Right renal pelvis (tissue), 4 donors: ENCODE measurements at places on chromosomes 4 and X. TPM values are rescaled to one million over a fixed set of nuclear protein-coding genes. Genes with fewer than 3 reads are reported as not detected.
A peak's percentile ranks its signal among the peaks of the same experiment; 100 is the strongest.

Gene SYP
- polyA plus RNA-seq = 2.9 TPM

GRCh38 chr4:169272265-169272886 lies 1.6 kb upstream of the SH3RF1 start:
- DNase-seq = no peak

GRCh38 chr4:112748352-112748878 lies 111.5 kb downstream of the LARP7 start:
- DNase-seq = no peak

Gene USP9X
- 62.7 TPM for polyA plus RNA-seq

GRCh38 chr4:158777423-158778155 lies 8.8 kb downstream of the FNIP2 start:
- no peak for DNase-seq

GRCh38 chr4:14749910-14750309 lies 252.4 kb upstream of the CPEB2 start:
- DNase-seq = no peak

DNA sequence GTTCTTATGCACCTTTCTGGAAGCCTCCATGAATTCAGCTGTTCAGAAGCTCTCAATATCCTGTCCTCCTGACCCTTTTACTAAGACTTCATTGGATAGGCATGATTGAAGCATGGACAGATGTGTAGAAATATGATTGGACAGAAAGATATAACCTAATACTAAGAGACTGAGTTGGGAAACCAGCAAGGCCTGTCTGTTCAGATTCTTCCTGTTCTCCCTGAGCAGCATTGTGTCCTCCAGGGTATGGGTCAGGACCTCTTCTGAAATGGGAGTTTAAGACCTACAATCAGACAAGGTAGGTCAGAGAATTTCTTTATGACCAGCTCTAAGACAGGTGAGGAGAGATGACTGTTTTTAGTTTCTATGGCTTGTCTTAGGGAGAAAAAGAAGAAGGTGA lies 23.9 kb upstream of the MAGEA11 start:
- DNase-seq = no peak

Gene SPP1
- 165 TPM for polyA plus RNA-seq

Gene C4orf33
- 12.5 TPM for polyA plus RNA-seq

DNA sequence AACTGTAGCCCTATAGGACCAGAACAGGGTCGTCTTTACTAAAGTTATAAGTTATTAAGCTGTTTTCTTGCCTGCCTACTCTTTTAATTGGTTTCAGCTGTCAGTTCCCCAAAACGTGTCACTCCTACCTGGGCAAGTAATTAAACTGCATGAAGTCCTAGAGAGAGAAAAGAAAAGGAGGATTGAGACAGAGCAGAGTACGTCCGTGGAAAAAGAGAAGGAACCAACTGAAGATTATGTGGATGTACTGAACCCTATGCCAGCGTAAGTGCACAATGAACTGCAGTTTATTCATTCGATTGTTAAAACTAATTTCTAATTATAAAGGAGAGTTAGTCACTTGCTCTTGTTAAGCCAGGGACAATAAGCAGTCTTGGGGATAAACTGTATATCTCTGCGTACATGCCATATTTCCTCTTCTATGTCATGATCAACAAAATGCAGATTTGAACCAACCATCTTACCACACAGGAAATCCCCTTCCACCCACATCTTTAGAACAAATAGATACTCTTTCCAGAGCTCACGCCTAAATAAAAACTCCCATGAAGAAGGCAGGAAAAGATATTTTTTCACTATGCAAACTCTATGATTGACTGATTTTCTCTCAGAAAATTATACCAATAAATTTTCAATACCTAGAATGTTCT lies 22.8 kb downstream of the STAP1 start:
- DNase-seq = no peak

DNA sequence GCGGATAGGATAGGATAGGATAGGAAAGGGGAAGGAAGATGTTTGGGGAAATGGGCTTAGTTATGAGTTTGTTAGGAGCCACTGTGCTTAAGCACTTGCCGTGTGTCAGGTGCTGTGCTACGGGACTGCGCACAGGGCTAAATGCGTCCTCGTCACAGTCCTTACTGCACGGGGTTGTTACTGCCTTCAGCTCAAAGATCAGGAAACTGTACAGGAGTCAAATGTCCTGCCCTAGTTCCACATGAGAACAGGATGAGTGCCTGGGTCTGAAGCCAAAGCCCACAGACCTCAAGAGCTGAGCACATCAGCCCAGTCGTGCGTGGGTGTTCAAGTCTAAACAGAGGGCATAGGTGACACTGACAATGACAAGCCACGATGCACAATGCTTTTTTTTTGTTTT lies 15.0 kb downstream of the ACSL1 start:
- no peak for DNase-seq

Gene DGAT2L6
- polyA plus RNA-seq = not detected

Gene MXRA5
- 8.1 TPM for polyA plus RNA-seq

Gene CCSER1
- polyA plus RNA-seq = 20.7 TPM

Gene KCTD8
- 4.7 TPM for polyA plus RNA-seq

DNA sequence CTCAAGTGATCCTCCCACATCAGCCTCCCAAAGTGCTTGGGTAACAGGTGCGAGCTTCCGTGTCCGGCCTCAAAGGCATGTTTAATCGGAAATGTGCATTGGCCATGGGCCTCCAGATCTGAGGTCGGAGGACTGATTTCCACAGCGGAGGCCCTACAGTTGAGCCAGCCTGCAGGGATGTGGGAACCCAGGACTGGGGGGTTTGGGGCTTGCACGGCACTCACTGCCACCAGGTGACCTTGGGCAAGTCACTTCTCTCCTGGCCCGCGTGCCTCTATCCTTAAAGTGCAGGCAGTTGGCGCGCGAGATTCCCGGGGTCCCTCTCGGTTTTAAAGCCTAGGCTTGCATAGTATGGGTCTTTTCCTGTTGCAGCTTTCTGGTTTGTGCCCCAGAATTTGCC lies 18.3 kb upstream of the WFS1 start:
- DNase-seq = no peak

- DNase-seq = no peak
Observed at GRCh38 chrX:6383917-6384316, 151.0 kb downstream of the VCX3A start.

GRCh38 chr4:46793036-46793435 lies 116.0 kb downstream of the COX7B2 start:
- DNase-seq = no peak

GRCh38 chr4:148359769-148360168 lies 82.4 kb downstream of the NR3C2 start:
- no peak for DNase-seq

DNA sequence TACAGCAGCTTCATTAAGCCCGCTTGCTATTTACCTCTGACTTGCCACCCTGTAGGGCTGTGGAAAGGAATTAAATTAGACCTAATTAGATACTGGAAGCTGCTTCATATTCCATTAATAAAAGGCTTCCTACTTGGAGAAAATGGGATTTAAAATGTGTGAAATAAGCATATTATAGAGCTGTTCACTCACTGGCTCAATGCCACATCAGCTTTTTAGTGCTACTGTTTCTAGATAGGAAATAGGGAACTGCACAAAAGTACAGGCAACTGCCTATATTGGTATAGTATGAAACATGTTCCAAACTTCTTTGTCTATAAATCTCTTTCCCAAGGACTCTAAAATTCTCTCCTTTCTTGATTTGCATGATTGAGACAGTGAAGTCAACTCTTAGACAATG lies 407.9 kb upstream of the AADAT start:
- DNase-seq = no peak

- no peak for DNase-seq
Observed at GRCh38 chrX:22177950-22178515, 94.7 kb upstream of the CBLL2 start.

DNA sequence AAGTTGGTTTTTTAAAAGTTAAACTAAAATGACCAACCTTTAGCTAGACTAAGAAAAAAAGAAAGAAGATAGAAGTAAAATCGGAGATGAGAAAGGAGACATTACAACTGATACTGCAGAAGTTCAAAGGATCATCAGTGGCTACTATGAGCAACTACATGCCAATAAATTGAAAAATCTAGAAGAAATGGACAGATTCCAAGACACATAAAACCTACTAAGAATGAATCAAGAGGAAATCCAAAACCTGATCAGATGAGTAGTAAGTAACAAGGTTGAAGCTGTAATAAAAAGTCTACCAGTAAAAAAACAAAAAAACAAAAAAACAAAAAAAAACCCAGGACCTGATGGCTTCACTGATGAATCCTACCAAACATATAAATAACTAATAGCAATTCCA lies 16.1 kb downstream of the IQCM start:
- no peak for DNase-seq

DNA sequence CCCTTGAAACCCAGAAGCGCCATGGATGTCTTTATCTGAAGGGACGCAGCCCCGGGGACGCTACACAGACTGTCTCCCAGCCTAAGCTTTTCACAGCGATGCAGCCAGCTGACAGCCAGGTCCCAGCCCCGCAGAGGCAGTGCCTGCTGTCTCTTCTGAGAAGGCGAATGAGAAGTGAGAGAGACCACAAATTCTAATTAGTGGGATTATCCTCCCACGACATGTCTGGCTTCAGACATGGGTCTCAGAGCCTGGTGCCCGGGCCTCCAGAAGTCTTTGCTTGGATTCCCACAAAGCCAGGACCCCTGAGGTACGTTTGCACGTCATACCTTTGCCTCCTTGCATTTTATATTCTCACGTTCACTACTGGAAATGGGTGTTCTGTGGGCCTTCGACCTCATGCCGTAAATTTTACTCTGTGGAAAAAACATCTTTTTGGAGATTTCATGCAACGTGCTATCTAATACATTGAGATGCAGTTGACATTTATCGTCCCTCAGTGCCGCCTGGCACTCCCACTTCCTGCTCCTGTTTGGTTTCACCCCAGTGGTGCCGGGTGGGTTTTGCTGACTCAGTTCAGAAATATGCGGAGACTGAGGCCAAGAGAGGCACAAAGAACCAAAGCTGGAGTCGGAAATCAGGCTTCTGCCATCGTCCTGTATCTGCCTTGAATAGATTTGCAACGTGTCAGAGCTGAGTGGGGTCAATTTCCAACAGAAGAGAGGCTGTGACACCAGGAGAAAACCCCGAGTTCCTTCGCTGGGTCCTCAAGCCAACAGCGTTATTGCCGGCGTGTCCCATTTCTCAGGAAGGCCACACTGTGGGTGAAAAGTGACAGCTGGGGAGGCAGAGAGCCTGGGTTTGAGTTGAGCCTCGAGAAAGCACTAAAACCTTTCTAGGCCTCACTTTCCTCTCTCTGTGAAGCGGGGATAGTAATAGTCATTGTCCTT lies 114.4 kb downstream of the STK32B start:
- DNase-seq = peak; percentile 18

- DNase-seq = no peak
Observed at GRCh38 chrX:95505721-95506120, 1178.9 kb upstream of the DIAPH2 start.

Gene GPRASP1
- 11.1 TPM for polyA plus RNA-seq

GRCh38 chrX:123518791-123519190 lies 214.1 kb downstream of the THOC2 start:
- no peak for DNase-seq

Gene SORCS2
- polyA plus RNA-seq = 9.8 TPM

Gene RS1
- 0.17 TPM for polyA plus RNA-seq

GRCh38 chr4:184590196-184590595 lies 59.1 kb downstream of the CASP3 start:
- no peak for DNase-seq

- no peak for DNase-seq
Observed at GRCh38 chrX:53261355-53261972, 19.9 kb downstream of the IQSEC2 start.

GRCh38 chr4:48660347-48660746 lies 119.7 kb downstream of the FRYL start:
- no peak for DNase-seq

GRCh38 chr4:55216863-55217635 lies 91.7 kb upstream of the KDR start:
- DNase-seq = no peak

DNA sequence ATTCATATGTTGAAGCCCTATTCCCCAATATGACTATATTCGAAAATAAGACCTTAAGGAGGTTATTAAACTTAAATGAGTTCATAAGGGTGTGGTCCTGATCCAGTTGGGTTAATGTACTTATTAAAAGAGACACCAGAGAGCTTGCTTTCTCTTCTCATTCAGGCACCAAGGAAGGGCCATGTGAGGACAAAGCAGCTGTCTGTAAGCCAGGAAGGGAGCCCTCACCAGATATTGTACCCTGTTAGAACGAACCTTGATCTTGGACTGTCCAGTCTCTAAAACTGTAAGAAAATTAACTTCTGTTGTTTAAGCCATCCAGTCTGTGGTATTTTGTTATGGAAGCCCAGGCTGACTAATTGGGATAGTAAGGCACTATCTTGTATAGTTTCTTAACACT lies 9.1 kb upstream of the YTHDC1 start:
- no peak for DNase-seq

GRCh38 chrX:115332832-115333231 lies 43.3 kb downstream of the LUZP4 start:
- no peak for DNase-seq

Gene TREX2
- 0.37 TPM for polyA plus RNA-seq

GRCh38 chr4:74474345-74475090 lies 29.6 kb downstream of the AREG start:
- no peak for DNase-seq

Gene CYTL1
- polyA plus RNA-seq = 11.6 TPM

Gene GLOD5
- polyA plus RNA-seq = 1.7 TPM

Gene REPS2
- 19.6 TPM for polyA plus RNA-seq

Gene RELL1
- 10.1 TPM for polyA plus RNA-seq
